ENCODE measurements at places on chromosomes 2 and 18.

- peak; percentile 15 for DNase-seq
These were observed 10.4 kb downstream of the DNAJC10 start for GRCh38 chr2:182726473-182726872.

- DNase-seq, result no peak
These were observed 6.0 kb upstream of the GPR45 start for GRCh38 chr2:105235388-105236059.

- no peak for DNase-seq
These were observed 318.7 kb upstream of the ATP5MC3 start for GRCh38 chr2:175500255-175500654.

GRCh38 chr2:42274863-42275262 is 86.2 kb downstream of the COX7A2L start:
- no peak for DNase-seq

DNA sequence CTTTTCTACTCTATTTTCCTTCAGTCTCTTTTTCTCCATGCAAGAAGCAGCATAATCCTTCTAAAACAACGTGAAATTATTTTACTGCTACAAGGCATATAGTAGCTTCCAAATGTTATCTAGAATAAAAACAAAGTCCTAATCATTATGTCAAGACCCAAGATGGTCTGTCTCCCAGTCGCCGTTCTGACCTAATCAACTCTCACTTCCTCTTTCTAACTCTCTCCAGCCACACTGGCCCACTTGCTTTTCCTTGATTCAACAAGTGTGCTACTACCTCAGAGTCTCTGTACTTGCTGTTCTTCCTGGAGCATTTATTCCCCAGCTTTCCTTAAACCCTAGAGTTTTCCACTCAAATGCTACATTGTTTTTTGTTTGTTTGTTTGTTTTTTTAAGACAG is 1491.2 kb downstream of the LRP1B start:
- DNase-seq, result no peak

DNA sequence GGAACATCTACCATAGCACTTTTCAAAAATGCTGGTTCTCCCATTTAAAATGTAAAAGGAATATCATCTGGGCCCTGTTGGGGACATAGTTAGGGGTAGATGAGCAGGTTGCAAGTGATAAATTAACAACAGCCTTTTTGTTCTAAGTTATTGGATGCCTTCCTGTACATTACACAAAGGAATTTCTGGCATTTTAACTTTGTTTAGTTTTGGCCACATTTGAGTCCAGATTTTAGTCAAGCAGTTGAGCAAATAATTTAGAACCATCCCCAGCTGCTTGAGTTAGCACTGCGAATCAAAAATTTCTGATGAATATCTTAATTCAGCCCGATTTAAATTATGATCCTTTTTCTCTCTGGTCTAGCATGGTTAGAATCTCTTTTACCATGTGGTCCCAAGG is 124.4 kb downstream of the TTC27 start:
- DNase-seq, result no peak

GRCh38 chr2:182101263-182101662 is 115.6 kb downstream of the PPP1R1C start:
- DNase-seq, result no peak

GRCh38 chr2:7878786-7879482 is 802.9 kb upstream of the ID2 start:
- no peak for DNase-seq

- no peak for DNase-seq
These were observed 38.6 kb upstream of the GPAT2 start for GRCh38 chr2:96073170-96073775.

DNA sequence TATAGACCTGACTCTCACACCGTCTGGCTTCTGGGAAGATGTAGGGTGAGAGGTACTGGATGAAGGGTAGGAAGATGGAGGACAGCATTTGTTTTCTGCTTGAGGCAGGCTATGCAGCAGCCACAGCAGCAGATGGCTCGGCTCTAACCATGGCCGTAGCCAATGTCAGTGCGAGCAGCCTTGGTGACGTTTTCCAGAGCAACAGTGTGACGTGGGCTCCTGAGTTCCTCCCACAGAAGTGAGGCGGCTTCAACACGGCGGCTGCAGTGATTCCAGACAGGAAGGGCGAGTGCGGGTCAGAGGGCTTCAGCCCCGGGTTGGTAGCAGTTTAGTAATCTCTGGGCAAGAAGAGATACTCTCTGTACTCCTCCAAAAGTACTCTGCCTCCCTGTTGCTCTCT is 133.0 kb upstream of the MYT1L start:
- no peak for DNase-seq

- DNase-seq, result no peak
These were observed 141.2 kb upstream of the LGALSL start for GRCh38 chr2:64312622-64313397.
